ENCODE measurements at places on chromosomes 6 and 20.
A peak's percentile ranks its signal among the peaks of the same experiment; 100 is the strongest.

- DNase-seq, result peak; percentile 96
These were observed at the start of gene KHDRBS2 for GRCh38 chr6:62285612-62286469. KHDRBS2 (minus strand) TSS chr6:62286225.

DNA sequence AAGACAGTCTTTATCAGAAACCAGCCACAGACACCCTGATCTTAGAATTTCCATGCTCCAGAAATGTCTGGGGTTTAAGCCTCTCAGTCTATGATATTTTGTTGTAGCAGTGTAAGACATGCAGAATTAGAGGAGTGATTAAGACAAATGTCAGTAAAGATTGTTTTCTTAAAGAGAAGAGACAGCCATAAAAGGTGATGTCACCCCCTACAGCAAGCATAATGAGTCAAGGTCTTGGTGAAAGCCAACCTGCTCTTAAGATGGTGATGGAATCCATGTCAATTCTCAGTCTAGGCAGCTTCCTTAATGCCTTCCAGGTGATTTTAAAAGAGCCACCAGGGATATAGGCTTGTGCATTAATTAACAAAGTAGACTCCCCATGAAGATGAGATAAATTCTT is 849.9 kb upstream of the EPHA7 start:
- no peak for DNase-seq

DNA sequence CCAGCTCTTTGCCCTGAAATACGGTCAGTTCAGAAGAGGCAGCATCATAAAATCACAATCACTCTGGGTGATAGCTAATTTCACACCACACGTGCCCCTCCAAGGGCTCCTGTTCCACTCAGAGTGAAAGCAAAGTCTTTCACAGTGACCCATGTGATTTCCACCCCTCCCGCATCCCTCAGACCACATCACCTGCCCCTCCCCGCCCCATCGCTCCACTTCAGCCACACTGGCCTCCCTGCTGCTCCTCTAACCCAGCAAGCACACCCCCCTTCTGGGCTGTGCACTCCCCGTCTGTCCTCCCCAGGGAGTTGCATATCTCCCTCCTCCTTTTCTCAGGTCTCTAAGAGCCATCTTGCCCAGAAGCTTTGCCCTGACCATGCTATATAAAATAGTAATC is 74.5 kb downstream of the PSMG4 start:
- DNase-seq, result no peak

DNA sequence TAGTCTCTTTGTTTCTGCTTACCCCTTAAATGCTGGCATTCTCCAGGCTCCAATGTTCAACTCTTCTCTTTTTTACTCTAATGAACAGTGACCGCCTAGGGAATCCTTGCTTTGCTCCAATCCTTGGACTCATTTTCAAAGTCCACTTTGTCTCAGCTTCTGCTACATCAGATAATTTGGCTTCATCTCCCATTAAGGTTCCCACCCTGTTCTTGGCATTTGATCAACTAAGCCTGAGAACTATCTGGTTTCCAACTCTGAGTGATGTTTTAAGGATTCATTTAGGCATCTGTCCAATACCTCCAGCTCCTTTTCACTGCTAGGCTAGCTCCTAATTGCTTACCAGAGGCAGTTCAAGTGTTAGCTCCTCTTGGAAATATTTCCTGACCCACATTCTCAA is 64.9 kb downstream of the ME1 start:
- DNase-seq, result no peak

GRCh38 chr6:42190554-42191183 is 4.1 kb downstream of the GUCA1B start:
- DNase-seq, result no peak

GRCh38 chr6:133467982-133468380 is 226.8 kb downstream of the EYA4 start:
- DNase-seq, result no peak

- no peak for DNase-seq
These were observed 21.3 kb upstream of the HFE start for GRCh38 chr6:26065952-26066380.

All from ecto neural progenitor cell (in vitro differentiated cells).